ENCODE measurements at places on chromosomes 12 and 14. TPM values are rescaled to one million over a fixed set of nuclear protein-coding genes. Genes with fewer than 3 reads are reported as not detected.

CCDC88C gene
- polyA plus RNA-seq = 1.5 TPM

DPPA3 gene
- polyA plus RNA-seq = not detected

DNA sequence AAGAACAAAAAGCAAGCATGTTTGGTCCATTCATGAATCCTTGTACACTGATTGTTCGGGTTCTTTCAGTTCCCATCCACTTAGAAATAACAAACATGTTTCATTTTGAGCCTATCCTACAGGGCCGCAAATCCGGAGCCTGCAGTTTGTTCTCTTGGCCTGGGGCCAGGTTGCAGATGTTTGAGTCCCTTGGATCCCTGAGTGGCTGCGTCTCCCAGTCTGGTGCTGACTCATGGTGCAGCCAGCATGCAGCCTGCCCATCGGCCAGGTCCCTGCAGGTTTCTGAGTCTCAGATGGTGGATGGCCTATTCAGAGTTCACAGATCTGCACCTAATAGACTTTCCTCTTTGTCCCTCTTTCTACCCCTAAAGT, 1.9 kb upstream of the DYNC1H1 start:
- DNase-seq = peak; percentile 49

PLEK2 gene
- polyA plus RNA-seq = 339 TPM

GRCh38 chr14:61347826-61348443, 26.6 kb downstream of the PRKCH start:
- DNase-seq = no peak

RFX4 gene
- polyA plus RNA-seq = not detected

GRCh38 chr14:37230551-37231194, 32.9 kb downstream of the MIPOL1 start:
- DNase-seq = no peak

- no peak for DNase-seq
Measured at GRCh38 chr12:103686026-103686425, 99.0 kb downstream of the STAB2 start.

DNA sequence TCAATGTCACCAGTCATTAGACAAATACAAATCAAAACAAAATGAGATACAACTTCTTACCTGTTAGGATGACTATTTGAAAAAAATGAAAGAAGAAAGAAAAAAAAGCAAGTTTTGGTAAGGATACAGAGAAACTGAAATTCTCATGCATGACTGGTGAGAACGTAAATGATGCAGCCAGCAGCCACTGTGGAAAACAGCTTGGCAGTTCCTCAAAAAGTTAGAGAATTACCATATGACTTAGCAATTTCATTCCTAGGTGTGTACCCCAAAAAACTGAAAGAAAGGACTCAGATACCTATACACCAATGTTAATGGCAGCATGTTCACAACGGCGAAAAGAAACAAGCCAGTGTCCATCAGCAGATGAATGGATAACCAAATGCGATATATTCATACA, 26.6 kb downstream of the NINJ2 start:
- no peak for DNase-seq

DTX3 gene
- 20.4 TPM for polyA plus RNA-seq

GLIPR1L1 gene
- polyA plus RNA-seq = not detected

DNA sequence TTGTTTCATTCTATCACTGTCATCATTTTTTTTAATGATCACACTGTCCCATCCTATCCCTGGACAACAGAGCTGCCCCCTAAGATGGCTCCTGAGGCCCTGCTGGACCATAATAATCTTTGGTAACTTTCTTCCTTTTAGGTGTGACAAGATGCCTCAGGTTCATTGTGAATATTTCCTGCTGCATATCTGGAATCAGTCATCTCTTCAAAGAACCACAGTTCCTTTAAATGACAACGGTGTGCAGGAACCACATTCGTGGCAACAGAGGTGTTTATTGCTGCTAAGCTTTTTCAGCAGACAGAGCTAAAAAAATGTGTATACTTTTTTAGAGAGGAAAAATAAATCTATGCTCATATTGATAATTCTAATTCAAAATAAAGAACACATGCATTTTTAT, 312.9 kb downstream of the MED13L start:
- no peak for DNase-seq

- DNase-seq = peak; percentile 42
Measured at GRCh38 chr12:49533331-49533730, 5.5 kb upstream of the KCNH3 start.

GRCh38 chr12:116380108-116380507, 102.6 kb upstream of the MED13L start:
- DNase-seq = no peak

DNA sequence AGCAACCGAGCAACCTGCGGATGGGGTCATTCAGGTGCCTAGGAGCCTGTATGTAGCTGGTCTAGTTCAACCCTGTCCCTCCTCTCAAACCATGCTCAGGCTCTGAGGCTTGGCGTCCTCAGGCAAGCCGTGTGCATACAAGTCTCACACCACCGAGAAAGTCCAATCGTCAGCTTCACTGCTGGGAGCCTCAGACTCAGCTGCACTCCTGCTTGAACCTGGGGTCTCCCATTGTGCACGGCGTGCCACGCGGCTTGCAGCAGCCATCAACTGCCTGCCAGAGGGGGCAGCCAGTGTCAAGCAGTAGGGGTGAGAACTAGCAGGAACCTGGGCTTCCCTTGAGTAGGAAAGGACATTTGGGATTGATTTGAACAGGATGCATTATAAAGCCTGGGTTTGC, 1064.6 kb downstream of the BCL11B start:
- DNase-seq = no peak

DNA sequence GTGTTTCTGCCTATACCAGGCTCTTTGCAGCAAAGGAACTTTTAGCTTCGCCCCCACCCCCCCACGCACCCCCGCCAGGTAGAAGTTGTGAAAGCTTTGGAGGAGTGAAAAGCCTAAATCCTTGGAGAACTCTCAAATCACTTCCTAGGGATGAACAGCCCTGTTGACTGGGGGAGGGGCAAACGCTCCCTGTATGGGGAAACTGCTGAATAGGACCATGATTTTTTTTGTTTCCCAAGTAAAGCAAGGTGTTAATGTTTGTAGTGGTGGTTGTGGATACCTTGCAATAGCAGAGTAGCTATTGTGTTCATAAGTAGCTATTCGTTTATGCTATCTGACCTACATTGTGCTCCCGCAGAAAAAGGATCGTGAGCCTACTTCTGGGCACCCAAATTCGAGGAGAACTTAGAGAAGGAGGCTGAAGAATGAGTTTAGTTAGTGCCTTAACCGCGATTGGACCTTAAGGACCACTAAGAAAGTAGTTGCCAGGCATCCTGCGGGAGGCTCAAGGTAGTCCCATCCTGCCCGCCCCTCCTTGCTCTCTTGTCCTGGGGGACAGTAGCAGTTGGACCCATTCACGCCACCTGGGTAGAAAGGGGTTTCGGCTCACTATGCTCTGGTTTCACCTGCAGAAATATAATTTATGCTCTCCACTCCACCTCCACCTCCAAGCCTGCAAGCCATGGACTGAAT, 901 bp upstream of the NFKBIA start:
- peak; percentile 52 for DNase-seq

- DNase-seq = no peak
Measured at GRCh38 chr12:5267603-5268423, 164.1 kb upstream of the NTF3 start.

GRCh38 chr12:116538076-116538591, 21.0 kb upstream of the MAP1LC3B2 start:
- DNase-seq = no peak

DNA sequence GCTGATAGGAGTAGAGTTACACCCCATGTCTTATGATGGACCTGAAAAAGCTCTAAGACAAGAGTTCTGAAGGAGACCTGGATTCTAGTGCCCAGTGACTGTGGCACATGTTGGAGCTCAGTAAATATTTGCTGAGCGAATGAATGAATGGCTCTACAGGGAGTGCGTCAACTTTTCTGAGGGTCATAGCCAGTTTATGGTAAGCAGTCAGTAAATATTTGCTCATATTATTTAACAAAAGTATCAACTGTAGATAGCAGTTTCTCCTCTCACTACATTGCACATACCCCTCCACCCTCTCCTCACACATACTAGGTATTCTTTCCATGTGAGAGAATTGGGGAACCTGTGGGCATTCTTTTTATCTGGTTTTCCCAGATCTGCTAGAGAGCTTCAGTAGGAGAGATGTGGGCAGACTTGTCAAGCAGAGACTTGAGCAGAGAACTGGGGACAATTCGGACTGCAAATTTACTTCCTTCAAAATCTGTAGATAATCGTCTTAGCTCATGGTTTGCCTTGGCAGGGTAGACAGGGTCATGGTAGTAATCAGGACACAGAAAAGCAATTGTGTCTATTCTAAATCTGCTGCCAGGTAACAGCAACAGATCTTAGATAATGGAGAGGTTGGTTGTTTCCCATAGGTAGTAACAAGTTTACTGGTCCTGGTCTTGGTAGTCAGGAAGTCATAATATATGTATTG, 5.7 kb downstream of the SLC4A8 start:
- DNase-seq = no peak

GRCh38 chr12:71440345-71440762, 756 bp downstream of the LGR5 start:
- DNase-seq = peak; percentile 7

DNA sequence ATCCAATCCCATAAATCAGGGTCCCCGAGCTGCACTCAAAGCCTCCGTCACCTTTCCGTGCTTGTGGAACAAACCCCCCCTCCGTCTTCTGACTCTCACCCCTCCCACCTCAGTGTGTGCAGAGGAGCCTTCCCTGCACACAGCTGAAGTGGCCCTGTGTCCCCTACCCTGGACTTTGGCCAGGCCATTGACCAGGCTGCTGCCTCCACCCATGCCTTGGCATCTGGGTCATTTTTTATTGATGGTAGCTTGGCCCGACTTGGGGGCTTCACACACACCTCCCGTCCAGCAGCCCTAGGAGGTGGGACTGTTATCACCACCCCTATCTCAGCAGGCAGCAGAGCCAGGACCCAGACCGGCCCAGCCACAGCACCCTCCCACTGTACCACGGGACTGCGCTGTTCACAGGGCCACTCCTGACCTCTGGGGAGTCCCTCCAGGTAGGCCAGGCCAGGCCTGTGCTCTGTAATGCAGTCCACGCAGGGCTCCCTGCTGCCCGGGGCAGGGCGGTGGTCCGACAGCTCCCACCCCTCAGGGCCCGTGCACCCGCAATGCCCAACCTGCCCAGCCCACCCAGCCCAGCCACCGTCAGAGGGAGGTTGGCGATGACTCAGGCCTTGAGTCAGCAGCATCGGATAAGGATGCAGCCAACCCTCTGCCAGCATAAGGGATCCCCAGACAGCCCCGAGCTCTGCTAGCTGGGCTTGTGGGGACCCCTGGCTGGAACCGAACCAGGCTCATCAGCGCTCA, 9.2 kb upstream of the INF2 start:
- peak; percentile 91 for DNase-seq

DNA sequence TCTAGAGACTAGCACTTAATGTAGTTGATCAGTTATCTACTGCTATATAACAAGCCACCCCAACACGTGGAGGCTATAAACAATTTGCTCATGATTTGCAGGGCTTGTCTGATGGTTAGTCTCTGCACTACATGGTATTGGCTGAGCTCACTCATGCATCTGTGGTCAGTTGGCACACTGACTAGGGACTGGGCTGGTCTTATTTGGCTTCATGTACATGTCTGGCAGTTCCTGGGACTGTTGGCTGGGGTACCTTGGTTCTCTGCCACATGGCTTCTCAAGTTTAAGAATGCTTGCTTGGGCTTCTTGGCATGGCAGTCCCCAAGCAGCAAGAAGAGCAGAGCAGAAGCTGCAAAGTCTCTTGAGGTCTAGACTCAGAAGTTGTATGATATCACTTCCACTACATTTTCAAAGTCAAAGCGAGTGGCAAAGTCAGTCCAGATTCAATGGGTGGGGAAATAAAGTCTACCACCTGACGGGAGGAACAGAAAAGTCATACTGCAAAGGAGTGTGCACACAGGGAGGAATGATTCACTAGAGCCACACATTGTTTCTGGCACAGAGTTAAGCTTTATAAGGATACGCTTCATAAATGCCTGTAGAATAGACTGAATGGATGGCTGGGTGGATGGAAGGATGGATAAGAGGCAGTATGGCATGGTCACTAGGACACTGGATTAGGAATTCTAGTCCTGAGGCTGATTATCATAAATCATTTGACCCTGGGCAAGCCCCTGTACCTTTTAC, 44.8 kb upstream of the PTHLH start:
- DNase-seq = no peak

- DNase-seq = peak; percentile 53
Measured at GRCh38 chr12:120466560-120467315, 2.8 kb downstream of the SRSF9 start.

- peak; percentile 83 for DNase-seq
Measured at GRCh38 chr14:99682809-99683618, 1.1 kb upstream of the CYP46A1 start.

- DNase-seq = peak; percentile 37
Measured at GRCh38 chr12:6555018-6555691, 687 bp downstream of the IFFO1 start.

DNA sequence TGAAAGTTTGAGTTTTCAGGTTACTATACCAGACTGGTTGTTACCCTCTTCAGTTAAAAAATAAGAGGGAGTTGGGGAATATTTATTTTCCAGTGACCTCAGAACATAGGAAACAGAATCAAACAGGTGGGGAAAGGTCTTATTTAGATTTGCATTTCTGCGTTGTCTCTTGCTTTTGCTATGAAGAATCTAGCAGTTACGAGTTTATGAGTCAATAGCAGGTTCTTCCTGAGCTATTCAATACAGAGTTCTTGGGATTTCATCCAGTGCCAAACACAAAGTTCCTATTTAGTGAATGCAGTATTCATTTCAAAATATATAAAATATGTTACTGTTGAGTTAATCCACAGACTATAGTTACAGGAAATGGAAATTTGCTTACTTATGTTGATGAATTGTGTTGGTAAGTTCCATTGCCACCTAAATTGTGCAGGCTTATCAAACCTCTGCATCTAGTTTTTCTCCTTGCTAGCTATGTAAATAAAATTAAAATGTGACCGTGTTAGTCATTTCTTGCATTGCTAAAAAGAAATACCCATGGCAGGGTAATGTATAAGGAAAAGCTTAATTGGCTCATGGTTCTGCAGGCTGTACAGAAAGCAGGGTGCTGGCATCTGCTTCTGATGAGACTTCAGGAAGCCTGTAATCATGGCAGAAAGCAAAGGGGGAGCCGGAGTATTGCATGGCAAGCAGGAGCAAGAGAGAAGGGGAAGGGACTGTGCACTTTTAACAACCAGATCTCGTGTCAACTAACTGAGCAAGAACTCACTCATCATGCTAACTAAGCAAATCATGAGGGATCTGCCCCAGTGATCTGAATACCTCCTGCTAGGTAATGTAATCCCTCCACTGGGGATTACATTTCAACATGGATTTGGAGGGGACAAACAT, 110.2 kb downstream of the KTN1 start:
- DNase-seq = no peak

- DNase-seq = no peak
Measured at GRCh38 chr12:96636895-96637294, 147.5 kb downstream of the CFAP54 start.

GRCh38 chr12:119296535-119296934, 38.0 kb upstream of the CCDC60 start:
- DNase-seq = no peak

ADCY6 gene
- 55.3 TPM for polyA plus RNA-seq

MSI1 gene
- 6.6 TPM for polyA plus RNA-seq
